Hepatic stellate cell (primary cell): ENCODE measurements at places on chromosomes 16 and 17.
A peak's percentile ranks its signal among the peaks of the same experiment; 100 is the strongest.

DNA sequence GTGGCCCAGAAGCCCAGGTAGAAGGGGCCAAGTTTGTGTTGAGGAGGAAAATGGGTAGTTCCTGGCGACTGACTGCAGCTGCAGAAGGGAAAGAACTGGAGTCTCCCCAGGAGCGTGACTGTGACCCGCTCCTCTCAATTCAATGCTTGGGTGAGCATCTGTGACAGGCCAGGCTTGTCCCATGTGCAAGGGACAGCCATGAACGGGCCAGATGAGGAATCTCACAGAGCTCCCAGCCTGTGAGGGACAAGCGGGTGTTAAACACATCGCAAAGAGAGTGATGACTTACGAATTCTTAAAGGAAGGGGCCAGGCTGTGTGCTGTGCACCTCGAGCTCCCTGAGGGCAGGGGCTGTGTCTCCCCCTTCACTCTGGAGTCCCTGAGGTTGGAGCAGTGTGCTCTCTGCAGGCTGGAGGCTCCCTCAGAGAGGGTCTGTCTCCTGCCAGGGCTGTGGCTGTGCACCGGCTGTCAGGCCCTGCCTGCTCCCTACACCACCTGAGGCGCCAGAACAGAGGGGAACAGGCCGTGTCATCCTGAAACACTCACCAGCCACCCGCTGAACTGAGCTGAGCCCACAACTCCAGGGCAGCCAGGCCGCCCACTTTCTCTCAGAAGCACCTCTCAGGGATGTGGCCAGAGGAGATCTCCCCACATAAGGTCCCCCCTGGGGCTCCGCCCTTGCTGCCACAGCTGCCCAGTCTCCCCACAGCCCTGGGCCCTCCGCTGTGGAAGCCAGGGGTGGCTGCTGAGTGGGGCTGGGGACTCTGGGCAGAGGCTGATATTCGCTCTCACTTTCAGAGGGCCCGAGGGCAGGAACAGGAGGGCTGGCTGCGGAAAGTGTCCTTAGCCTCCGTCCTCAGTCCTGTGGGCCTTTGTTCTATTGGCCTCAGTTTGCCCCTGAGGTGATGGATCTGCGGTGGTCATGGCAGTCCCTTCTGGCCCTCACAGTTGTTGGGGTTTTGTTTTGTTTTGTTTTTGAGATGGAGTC lies 25.7 kb upstream of the NXPH3 start:
- no peak for DNase-seq

GRCh38 chr16:5065326-5065725 lies 430 bp downstream of the C16orf89 start:
- DNase-seq = no peak

GRCh38 chr16:13909872-13910303 lies 10.1 kb upstream of the ERCC4 start:
- DNase-seq = peak; percentile 60

DNA sequence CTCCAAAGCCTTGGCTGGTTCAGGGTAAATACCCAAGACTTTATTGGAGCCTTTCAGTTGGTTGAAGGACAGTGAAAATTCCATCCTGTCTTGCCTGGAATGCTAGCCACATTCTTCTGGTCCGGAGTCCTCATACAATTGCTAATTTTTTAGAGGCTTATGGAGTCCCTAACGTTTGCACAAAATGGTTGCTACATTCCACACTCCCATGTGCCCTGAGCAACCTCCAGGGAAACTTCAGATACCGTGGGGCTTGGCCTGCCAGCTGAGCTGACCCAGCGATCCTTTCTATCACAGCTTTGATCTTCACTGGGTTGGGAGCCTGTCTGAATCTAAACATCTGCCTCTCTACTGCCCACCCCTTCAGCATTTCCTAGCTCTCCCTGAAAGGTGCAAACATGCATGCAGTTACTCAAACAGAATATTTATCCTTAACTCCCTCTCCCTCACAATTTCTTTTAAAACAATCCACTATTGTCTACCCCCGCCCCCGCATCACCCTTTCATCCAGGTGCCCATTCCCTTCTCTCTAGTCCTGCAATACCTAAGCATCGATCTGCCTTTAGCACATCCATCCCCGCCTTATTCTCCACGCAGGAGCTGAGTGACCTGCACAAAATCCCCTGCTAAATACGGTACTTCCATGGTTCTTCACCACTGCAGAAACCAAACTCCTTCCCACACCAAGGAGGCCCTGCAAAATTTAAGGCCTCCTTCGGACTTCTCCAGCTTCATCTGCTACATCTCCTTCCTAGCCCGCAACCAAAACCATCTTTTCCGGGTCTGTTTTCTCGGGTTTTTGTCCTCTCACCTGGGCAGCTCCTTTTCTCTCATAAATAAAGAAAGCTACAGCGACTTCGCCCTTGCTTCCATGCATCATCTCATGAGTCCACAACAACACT lies 810 bp upstream of the GAN start:
- DNase-seq = no peak

DNA sequence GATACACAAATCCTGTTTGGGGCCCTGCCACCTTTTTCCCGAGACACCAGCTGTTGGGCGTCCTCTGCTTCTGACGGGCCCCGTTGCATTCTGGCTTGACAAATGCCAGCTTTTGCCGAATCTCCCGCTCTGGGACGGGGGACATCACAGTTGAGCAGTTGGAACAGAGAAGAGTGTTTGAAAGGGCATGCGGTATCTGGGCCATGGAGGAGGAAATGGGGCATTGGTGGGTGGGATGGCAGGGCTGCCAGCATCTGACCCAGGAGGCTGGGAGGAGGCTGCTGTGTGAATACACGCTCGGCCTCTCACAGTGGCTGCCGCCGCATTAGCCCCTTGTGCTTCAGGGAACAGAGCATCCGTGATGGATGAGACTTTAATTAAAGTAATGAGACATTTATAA lies 184.3 kb upstream of the TNRC6C start:
- DNase-seq = no peak

- DNase-seq = no peak
These were observed 256.6 kb upstream of the KCNJ16 start for GRCh38 chr17:69818467-69818866.

DNA sequence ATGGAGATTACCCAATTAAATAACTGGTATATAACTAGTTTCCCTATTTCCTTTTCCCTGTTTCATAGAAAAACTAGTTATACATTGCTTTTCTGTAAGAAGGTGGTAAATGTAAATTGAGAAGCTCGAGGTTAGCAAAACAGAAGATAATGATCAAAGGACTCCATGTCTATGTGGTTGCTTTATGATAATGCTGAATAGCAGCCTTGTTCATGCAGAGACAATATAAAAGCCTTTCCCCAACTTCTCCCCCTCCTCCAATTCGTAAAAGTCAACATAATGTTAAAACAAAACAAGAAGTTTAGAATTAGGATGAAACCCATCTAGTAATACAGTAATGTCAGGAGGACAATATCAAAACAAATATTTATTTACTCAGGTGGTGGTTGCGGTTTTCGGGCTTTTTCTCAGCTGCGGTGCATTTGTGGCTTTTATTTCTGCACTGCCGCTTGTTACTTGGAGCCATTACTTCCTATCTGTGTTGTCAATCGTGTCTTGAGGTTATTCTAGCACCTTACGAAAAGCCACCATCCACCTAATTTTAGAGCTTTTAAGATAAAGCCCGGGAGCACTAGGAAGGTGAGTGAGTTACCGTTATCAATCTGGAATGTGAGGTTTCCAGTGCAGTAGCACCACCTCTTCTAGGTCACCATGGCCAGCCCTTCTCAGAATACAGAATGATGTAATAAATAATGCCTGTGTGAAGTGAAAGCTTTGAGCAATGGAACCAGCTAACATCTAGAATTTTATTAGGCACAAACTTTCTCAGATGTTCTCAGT lies 297.5 kb downstream of the CDH13 start:
- DNase-seq = no peak

DNA sequence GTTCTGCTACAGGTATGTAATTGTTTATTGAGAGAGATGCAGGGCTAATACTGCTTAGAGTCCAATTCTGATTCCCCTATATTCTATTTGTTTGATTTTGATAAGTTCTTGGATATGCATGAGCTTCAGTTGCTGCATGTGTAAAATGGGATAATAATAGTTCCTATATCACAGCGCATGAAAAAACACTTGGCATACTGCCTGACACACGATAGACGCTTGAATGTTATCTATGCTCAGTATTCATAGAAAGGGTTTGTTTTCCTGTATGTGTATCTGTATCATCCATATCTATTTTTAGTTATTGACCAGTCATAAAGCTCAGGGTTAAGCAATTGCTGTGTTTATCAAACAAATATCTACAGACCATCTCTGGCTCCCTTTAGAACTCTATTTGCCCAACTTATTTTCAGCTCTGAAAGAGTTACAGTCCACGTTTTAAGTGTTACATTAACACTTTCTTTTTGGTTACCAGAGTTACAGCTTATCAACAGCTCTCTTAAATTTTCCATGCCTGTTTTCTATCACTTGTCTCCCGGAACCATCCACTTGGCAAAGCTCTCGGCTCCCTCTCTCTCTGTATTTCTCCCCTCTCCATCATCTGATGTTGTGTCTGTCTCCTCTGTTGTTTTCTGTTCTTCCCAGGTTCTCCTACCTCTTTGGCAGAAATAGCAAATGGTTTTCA lies 334.8 kb downstream of the CBLN1 start:
- DNase-seq = no peak

- DNase-seq = peak; percentile 98
These were observed 6.9 kb upstream of the CHMP6 start for GRCh38 chr17:80984749-80985148.

GRCh38 chr17:34366529-34367107 lies 3.6 kb upstream of the CCL1 start:
- DNase-seq = no peak

- no peak for DNase-seq
These were observed 12.1 kb downstream of the NDUFAF8 start for GRCh38 chr17:81251094-81251708.
